Breast epithelium (tissue), 4 donors: ENCODE measurements at places on chromosomes 1 and 21. TPM values are rescaled to one million over a fixed set of nuclear protein-coding genes. Genes with fewer than 3 reads are reported as not detected.

KIFAP3 gene
- 29.0 TPM for total RNA-seq

CD244 gene
- total RNA-seq: 0.66 TPM

ARHGAP30 gene
- total RNA-seq: 5.2 TPM

- DNase-seq: no peak
Measured at GRCh38 chr1:24266998-24267397, 52.2 kb upstream of the GRHL3 start.

- DNase-seq: no peak
Measured at GRCh38 chr1:104456724-104457123, 707.0 kb downstream of the AMY1C start.

- DNase-seq: no peak
Measured at GRCh38 chr1:224082146-224082545, 31.8 kb upstream of the FBXO28 start.

GRCh38 chr1:169287280-169287679 lies 80.3 kb downstream of the NME7 start:
- DNase-seq: no peak

DNA sequence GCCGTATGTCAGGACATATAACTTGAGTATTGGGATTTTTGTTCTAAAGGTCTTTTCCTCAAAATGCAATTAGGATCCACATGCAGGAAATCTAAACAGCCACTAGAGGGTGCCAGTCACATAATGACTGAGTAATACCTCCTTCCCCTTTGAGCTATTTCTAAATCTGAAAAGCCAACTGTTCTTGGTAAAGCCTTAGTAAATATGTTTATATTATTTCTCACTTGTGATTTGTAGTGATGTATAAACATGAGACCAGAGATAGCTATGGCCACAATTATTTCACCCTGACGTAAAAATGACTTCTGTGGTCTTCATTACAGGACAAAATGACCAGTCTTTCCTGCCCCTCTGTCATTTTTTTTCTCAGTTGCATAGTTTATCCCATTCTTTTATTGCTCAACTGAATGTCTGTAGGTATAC lies 41.0 kb upstream of the DR1 start:
- DNase-seq: peak; percentile 40

GRCh38 chr1:165117482-165117881 lies 239.0 kb downstream of the LMX1A start:
- DNase-seq: no peak

DNA sequence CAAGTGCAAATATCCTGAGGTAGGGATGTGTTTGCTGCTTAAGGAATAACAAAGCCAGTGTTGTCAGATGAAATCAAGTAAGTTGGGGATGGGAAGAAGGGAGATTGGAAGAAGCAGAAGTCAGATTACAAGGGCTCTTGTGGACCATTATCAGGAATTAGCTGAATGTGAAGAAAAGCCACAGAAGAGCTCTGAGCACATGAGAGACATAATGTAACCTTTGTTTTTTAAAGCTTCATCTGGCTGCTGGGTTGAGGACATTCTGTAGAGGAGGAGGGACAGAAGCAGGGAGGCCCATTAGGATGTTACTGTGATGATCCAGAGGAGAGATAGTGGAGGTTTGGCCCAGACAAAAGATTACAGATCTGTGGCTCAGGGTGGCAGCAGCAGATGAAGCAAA lies 111.7 kb downstream of the DUSP10 start:
- no peak for DNase-seq
